Stimulated activated CD4-positive, alpha-beta T cell treated with anti-CD3 and anti-CD28 coated beads, Interleukin-4, amount 100 ng/mL, for 48 hours (primary cell): ENCODE measurements at places on chromosomes 1 and 21.

GRCh38 chr1:242043165-242043564 is 44.3 kb upstream of the MAP1LC3C start:
- no peak for DNase-seq

DNA sequence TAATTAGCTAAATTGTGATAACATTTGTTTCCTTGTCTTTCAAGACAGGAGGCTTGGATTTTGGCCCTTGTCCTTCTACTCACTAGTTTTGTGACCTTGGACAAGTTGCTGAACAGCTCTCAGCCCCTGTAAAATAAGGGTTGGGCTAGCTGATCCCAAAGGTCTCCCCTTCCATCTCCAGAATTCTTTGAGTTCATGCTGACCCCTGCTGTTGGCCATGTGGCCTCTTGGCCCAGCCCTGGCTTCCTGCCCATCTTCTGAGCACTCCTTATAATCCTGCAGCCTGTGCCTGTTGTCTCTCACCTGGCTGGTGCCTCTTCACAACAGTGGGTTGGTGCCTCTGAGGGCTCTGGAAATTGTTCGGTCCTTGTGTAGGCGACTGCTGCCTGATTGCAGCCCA is 10.1 kb downstream of the PTGFRN start:
- DNase-seq = no peak

GRCh38 chr1:40653851-40654537 is 11.5 kb downstream of the RIMS3 start:
- DNase-seq = no peak

GRCh38 chr1:8560611-8561544 is 243.0 kb downstream of the SLC45A1 start:
- DNase-seq = no peak

- DNase-seq = no peak
Observed at GRCh38 chr1:32870615-32871363, at the start of gene FNDC5. TSS of gene FNDC5 (minus strand) at chr1:32870912.
